ENCODE measurements at places on chromosomes 16 and 17.

- no peak for DNase-seq
Measured at GRCh38 chr16:49499869-49500610, 126.4 kb downstream of the C16orf78 start.

- DNase-seq: no peak
Measured at GRCh38 chr17:66643815-66644710, 190.9 kb upstream of the CACNG5 start.

DNA sequence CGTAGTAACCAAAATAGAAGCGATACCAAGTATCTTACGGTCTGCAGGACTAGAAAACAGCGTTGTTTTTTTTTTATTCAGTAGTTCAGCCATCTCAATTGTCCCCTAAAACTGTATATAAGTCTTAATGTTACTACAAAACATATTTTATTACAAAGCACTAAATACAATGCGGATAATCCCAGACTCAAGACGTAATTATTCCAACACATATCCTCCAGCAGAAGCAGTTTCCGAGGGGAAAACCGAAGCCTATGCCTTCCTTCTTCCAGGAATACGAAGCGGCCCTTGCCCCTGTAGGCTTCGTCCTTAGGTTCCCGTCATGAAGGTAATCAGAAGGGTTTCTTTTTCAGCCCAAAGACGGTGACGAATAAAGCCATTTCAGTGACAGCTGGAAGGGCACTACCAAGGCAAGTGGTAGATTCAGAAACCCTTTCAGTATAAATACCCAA lies 2.3 kb downstream of the TMEM107 start:
- DNase-seq: peak; percentile 73

DNA sequence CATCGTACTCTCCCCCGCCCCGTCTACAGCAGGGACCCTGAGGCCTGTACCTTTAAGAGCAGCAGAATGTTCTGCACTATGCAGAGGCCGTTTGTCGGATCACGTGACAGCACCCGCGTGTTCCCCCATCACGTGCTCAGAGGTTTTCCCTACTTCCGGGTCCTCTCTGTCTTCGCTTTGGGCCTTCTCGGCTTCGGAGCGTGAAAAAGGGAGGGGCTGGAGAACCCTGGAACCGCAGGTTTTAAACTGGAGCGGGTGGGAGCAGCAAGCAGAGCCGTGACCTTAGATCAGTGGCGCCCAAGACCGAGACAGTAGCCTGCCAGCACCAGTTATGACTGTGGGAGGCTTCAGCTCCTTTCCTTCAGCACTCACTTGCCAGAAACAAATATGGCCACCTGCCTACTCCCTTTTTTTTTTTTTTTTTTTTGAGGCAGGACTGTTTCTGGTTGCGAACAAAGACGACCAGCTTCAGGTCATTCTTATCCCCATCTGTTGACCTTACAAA lies at the start of gene CLN3:
CLN3 (minus strand) TSS at position 105 of the 505 bp plus-strand sequence. CDS start 315 bp downstream, outside the sequence.
- peak; percentile 96 for DNase-seq

DNA sequence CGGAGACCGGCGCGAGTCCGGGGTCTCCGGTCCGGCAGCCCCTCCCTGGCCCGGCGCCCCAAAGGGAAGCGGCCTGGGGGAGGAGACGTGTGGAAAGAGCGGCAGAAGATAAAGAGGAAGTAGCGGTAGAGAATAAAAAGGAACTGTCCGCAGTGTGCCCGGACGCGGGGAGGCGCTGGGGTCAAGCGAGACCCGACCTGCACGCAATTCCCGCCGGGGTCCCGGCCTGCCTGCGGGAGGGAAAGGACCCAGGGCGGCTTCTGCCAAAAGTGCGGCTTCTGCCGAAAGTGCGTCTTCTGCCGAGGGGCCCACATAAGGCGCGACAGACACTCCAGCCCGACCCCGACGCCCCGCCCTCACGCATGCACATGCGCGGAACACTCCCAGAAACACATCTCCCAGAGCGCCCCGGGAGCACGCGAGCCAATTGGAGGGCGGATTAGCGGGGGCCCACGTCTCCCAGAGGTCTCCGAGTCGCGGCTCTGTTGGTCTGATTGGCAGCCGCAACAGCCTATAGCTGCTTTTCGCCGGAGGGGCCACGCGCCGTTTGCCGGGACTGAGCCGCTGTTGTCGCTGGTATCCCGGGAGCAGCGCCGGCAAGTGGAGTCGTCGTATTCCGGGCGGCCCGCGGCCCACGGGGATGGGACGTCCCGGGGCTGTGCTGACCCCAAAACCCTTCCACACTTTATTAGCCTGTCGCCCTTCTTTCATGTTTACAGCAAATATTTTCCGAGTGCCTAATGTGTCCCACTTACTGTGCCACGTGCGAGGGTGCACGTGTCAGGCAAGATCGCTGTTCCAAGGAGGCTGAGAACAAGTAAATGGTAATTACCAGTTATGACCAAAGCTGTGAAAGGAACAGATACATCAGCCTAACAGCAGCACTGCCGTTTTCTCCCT lies 8.0 kb upstream of the MEFV start:
- DNase-seq: peak; percentile 98

DNA sequence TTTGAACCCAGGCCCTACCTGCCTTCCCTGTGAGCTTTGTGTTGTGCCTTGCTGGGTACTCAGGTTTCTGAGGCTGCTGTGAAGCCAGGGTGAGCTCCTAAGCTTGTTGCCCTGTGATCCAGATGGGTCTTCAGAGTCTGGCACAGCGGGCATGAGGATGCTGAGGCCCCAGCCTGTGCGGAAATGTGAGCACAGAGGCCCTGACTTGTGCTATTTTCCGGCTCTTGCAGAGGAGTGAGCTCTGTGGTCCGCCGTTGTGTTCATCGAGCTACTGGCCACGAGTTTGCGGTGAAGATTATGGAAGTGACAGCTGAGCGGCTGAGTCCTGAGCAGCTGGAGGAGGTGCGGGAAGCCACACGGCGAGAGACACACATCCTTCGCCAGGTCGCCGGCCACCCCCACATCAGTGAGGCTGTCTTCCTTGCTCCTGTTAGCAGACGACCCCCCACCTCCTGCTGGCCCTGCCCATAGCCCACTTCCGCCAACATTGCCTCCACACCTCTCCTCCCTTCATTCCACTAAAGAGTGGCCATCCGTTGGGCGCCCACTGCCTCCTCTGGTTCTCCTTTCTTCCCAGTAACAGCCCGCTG lies 2.7 kb downstream of the PHKG2 start:
- no peak for DNase-seq

- DNase-seq: no peak
Measured at GRCh38 chr17:43020030-43020621, 2.1 kb downstream of the VAT1 start.

DNA sequence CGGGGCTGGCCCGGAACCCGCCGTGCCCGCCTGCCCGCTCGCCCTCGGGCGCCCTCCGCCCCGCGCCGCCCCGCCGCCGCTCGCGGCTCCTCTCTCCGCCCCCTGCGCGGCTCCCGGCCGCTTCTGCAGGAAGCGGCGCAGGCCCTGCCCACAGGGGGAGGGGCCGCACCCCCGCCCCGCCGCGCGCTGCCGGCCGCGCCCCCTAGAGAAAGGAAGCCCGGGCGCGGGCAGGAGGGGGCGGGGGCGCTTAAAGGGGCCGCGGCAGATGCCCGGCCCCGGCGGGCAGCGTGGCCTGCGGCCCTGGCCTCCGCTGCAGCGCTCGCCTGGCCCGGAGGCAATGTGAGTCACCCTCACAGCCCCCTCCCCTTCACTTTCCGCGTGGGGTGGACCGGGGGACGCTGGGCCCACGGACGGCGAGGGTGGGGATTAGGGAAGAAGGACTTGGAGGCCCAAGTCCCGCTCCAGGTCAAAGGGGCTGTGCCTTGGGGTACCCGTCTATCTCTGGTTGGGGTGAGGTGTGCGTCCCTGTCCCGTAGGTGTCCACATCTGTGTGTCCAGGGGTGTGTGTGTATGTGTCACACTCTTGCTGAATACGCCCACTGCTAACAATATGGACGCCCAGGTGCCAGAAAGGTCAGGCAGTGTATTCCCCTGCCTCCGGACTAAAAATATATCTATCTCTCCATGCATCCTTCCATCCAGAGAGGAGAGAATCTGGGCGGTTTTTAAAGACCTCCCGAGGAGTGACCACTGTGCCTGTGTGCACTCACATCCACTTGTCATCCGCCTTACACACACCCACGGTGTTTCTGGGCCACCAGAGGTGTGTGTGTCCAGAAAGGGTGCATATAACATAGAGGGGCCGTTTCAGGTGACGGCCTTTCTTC lies at the start of gene GIT1:
GIT1 (minus strand) TSS at position 125 of the 887 bp plus-strand sequence. CDS start 270 bp downstream, outside the sequence.
- peak; percentile 96 for DNase-seq

GRCh38 chr17:5500589-5501391 lies 14.4 kb downstream of the MIS12 start:
- DNase-seq: peak; percentile 91

DNA sequence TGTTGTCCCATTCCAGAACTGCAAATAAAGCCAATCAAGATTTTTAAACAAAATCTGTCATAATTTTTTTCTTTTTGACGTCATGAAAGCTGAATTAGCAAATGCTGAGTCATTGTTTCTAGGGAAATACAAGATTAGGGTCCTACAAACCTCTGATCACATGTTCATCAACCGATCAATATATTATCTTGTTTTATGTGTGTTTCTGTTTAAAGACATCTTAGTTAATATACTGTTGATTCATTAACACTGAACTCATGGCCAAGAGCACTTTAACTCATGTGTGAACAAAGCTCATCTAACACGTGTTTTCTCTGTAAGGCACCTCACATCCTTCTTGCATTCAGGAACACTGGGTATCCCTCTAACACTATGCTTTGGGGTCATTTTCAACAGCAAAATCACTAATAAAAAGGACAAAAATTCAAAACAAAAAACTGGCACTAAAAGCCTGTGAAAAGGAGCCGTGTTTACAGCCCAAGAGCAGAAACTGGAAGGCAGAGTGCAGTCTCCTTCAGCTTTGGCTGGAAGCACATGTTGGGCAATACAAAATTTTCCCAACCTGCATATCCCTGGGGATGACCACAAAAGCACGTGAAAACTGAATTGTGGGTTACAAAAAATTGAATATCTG lies 102.5 kb downstream of the PARN start:
- no peak for DNase-seq

DNA sequence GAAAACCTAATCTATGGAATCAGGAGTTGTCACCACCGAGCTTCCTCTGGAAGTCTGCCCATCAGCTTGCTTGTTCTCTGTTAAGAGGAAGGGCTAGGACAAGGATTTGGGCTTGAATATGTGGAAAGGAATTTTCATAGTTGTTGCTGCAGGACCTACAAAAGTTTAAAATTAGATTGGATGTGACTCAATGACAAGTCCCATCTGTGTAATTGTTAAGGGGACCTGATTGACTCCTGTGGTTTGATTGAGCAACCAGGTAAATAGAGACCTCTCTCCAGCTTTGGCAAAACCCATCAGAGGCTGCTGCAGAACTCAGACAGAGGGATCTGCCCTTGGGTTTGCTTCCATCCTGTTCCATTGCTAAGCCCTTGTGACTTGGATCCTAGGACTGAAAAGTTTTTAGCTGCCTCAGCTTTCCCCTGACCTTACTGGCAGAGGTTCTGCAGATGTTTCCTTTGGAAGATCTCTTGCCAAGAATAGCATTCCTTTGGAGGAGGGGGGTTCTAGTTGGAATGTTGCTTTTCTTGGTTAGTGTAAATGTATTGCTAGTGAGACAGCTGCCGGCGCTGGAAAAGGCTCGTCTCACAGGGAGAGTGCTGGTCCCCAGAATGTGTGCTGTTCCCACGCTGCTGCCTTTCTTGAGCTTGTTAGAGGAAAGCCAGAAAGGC lies 50.0 kb downstream of the SF3B3 start:
- no peak for DNase-seq

- DNase-seq: no peak
Measured at GRCh38 chr16:67336116-67336515, 9.5 kb downstream of the LRRC36 start.

DNA sequence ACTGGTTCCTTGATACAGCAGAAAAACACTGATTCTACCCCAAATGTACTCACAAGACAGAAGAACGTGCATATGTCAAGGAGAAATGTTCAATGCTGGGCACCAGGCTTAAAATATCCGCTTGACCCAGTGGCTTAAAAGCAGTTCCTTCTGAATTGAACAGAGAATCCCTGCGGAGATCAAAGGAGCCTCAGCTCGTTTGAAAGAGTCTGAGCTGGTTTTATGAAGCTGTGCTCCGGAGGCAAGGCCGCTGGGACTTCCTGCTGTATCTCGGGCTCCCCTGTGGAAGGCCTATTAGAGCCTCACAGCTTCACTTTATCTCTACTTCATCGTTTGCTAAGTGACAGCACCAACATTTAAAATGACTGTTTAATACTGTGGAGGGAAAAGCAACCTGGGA lies 2.2 kb downstream of the LMF1 start:
- no peak for DNase-seq

GRCh38 chr16:30874244-30874820 lies 19.5 kb downstream of the BCL7C start:
- DNase-seq: no peak

DNA sequence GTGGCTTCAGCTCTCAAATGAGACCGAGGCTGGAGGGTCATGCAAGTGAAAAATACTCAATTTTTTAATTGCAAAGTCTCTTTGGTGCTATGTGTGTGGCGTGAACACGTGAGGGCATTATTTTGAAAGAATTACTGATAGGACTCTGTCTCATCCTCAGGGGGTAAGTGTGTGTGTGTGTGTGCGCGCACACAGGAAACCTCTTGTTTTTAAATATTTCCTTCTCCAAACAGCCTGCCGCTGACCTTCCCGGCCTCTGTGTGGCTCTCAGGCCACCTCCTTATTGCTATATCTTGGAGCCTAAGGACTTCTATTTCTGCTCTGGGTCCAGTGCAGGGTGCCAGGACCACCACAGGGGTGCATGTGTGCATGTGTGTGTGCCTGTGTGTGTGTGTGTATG lies 99.7 kb downstream of the CMIP start:
- DNase-seq: no peak

DNA sequence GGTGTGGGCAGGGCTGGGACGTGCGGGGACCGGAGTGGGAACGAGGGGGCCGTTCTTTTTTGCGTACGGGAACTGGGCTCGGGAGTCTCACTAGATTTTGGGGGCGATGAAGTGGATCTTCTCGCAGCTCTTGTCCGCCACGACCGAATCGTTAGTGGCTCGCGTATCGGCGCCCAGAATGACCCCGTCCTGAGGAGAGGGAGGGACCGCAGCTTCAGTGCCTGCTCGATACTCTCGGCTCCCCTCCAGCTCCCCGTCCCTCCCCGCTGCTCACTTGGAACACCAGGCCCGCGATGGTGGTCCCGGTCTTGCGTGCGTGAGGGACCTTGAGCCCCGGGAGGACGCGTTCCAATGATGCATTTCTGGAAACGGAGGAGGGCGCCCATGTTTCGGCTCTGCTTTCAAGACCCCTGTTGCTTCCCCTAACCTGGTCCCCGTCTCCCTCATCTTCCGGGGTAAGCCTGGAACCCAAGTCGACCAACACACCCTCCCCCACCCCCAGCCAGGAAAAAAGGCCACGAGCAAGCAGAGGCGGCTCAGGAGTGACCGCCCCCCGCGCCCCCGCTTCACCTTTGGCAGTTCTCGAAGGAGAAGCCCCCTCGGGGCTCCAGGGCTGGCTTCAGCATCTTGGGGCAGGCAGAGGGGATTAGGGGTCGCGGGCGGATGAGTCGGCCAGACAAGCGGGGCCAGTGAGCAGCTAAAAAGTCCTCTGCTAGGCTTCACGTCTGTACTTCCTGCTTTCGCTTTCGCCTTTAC lies at the start of gene PSMB10:
PSMB10 (minus strand) TSS at position 727 of the 756 bp plus-strand sequence; CDS start at position 626, 101 bp downstream.
- no peak for DNase-seq

- no peak for DNase-seq
Measured at GRCh38 chr17:67992548-67993152, 3.6 kb downstream of the C17orf58 start.

Data from activated CD4-positive, alpha-beta T cell treated with anti-CD3 and anti-CD28 coated beads, Interleukin-2, amount 10 ng/mL, durations not matched to agents 24 days and 14 days (primary cell).